Activated B cell treated with CpG ODN at 0.5 μM for 24 hours (primary cell): ENCODE measurements at places on chromosomes 3 and 15.

- no peak for DNase-seq
These were observed 47.0 kb upstream of the SELENOK start for GRCh38 chr3:53938645-53939044.

DNA sequence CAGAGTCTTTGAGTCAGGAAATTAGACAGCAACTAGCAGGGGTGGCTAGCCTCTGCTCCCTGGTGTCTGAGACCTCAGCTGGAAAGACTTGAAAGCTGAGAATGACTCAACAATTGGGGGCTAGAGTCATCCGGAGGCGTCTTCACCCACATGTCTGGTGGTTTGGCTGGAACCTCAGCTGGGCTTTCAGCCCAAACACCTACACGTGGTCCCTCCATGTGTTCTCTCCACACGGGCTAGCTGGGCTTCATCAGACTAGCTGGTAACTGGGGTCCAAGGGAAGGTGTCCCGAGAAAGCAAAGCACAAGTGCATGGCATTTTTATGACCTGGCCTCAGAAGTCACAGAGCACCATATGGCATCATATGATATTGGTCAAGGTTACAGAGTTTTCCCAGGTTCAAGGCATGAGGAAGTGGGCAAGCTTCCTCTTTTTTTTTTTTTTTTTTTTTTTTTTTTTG is 19.9 kb upstream of the ABHD2 start:
- DNase-seq, result no peak

DNA sequence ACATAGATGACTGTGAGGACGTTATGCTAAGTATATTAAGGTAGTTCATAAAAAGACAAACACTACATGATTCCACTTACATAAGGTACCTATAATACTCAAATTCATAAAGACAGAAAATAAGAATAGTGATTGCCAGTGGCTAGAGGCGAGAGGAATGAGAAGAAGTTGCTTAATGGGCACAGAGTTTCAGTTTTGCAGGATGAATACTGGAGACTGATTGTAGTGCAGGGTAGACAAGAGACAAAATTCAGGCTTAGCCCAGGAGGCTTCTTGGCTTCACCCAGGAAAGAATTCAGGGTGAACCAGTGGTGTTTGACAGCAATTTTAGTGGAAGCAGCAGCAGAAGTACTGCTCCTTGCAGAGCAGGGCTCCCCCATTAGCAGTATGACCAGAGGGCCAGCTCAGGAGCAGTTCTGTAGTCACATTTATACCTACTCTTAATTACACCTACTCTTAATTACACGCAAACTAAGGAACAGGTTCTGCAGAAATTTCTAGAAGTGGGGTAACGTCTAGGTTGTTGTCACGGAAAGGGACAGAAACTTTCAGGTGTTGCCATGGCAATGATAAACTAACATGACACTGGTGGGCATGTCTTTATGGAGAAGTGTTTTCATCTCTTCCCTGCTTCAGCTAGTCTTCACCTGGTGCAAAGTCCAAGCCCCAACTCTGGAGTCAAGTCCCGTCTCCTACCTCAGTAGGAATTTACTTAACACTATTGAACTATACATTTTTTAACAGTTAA is 55.2 kb downstream of the TBL1XR1 start:
- DNase-seq, result no peak

- DNase-seq, result no peak
These were observed 7.1 kb downstream of the SLC25A20 start for GRCh38 chr3:48891606-48892005.

DNA sequence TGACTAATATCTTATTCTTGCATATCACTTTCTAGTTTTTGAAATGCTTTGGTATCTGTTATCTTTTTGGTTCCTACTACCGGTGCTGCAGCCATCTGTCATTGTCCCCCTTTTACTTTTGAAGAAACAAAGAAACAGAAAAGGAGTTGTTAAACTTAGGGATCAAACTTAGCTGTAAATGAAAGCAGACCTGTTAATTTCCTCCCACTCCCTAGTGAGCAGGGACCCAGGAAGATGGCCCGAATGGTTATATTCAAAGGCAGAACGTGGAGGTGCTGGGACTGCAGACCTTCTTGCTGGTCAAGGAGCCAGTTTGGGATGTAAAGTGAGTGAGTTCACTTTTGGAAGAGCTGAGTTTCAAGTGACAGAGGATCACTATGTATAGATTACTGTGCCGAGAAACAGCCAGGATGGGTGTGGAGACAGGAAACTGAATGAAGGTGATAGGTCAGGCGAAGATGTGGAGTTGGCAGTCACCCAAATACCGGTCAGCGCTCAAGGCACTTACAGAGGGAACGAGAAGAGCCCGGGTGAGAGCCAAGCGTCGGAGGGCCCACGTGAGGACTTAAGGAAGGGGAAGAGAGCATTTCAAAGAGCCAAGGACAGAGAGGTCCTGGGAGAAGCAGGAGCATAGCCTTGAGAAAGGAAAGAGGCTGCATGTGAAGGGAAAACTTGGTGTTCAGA is 20.1 kb downstream of the KBTBD8 start:
- no peak for DNase-seq

GRCh38 chr3:134922101-134922500 is 127.0 kb downstream of the EPHB1 start:
- DNase-seq, result no peak

DNA sequence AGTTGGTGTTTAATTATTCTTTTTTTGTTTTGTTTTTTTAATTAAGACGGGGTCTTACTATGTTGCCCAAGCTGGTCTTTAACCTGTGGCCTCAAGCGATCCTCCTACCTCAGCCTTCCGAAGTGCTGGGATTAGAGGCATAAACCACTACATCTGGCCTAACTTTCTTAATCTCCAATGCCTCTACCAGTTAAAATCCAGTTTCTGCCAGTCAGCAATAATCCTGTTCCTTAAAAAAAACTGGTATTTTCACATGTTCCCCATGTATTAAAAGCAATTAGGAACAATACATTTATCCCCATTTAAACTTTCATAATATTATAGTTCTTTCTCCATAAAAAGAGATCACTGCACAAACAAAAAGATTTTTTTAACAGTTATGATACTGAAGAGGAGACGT is 21.2 kb downstream of the DCAF1 start:
- no peak for DNase-seq

DNA sequence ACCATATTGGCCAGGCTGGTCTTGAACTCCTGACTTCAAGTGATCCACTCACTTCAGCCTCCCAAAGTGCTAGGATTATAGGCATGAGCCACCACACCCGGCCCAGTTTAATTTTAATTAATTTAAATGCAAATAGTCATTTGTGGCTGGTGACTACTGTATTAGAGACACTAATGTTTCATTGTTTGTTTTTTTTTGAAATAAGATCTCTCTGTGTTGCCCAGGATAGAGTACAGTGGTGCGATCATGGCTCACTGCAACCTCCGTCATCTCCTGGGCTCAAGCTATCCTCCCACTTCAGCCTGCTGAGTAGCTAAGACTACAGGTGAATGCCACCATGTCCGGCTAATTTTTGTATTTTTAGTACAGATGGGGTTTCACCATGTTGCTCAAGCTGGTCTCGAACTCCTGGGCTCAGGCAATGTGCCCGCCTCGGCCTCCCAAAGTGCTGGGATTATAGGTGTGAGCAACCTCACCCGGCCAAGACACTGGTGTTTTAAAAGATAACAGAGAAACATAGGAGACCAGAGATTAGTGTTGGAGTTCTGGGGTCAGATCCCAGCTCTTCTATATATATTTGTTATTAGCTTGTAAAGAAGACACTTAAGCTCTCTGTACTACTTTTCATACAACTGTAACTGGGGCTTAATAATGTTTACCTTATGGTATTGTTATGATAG is 34.5 kb upstream of the RAB11A start:
- no peak for DNase-seq

- DNase-seq, result no peak
These were observed 14.4 kb upstream of the TPRG1 start for GRCh38 chr3:189157232-189158007.

- DNase-seq, result no peak
These were observed 19.0 kb downstream of the TBC1D2B start for GRCh38 chr15:78058401-78058935.

GRCh38 chr3:143171141-143171980 is 51.8 kb downstream of the CHST2 start:
- no peak for DNase-seq

DNA sequence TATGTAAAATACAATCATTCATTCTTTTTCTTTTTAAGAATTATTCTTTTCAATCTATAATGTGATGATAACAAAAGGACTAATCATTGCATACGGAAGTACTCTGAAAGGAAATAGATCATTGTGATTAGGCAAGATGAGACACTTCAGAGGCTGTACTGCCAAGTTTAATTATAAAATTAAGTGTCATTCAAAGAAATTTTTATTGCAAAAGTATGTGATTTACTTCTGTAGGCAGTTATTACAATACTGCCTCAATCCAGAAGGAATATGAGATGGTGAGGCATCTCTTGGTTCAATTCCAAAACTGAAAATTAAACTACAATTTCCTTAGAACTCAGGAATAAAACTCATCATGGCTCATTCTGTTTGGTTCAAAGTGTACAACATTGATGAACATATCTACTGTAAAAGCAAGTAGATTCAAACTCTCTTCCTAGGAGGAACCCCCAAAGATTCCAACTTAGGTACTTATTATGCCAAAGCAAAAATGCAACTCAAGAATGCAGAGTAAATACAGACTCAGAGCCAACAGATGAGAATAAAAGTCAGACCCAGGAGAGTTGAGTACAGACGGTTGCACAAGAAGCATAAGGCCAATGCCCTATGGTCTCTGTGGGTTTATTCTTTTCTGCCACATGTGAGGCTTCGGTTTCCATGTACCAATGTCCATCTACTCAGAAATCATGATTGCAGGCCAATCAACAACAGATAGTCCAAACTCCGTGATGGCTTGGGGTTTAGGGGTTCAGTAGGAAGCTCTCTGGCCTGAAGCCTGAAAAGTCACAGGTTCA is 118.5 kb upstream of the WNT5A start:
- DNase-seq, result no peak

- DNase-seq, result no peak
These were observed 52.2 kb downstream of the SEMA5B start for GRCh38 chr3:122975163-122975923.

DNA sequence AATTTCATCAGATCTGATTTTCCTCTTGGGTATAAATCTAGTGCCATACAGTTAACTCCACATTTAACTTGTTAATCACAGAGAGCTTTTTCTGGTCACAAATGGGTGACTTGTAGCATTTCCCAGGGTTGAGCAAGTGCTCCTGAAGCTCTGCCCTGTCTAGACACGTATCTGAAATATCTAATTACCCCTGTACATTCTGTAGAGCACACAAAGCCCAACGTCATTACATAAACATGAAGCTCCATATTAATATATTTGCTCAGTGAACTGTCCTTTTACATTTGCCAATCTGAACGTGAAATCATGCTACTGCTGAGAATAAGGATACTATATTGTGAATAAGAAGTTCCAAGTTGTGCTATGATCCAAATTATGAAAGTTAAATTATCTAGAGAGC is 49.0 kb downstream of the THBS1 start:
- no peak for DNase-seq

- DNase-seq, result no peak
These were observed 102.7 kb upstream of the CHD2 start for GRCh38 chr15:92797168-92798052.

DNA sequence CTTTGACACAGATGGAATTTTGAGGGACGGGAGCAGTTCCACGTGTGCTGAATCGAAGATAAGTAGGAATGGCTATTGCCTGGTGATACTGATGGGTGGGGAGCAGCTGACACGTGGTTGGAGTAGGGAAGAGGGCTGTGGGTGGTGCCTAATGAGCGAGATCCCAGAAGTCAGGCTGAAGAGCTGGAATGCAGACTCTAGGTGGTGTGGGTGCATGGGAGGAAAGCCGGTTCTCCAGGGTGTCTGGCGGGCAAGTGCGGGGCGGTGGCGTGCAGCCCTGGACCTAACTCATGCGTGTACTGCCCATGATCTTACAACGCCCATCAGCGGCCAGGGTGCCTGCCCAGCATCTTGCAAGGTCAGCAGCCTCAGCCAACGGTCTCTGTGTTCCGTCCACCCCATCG is 63.1 kb downstream of the ARNT2 start:
- DNase-seq, result no peak

- DNase-seq, result no peak
These were observed 64.9 kb downstream of the GHSR start for GRCh38 chr3:172383306-172383796.

DNA sequence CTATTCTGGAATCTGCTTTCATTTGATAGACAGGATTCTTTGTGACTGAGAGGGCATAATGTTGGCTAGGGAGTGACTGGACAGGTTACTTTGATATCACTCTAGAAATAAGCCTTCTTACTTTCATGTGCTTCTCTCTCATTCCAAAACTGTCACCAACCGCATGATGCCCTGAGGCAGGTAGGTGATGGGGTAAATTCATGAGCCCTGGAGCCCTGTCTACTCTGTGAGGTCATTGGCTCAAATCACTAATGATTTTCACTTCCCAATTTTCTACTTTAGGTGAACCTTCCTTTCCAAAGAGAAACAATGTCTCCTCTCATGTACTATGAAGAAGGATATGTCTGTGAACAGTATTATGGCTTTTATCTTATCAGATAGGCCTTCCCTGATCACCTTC is 596.7 kb downstream of the TUSC7 start:
- no peak for DNase-seq

DNA sequence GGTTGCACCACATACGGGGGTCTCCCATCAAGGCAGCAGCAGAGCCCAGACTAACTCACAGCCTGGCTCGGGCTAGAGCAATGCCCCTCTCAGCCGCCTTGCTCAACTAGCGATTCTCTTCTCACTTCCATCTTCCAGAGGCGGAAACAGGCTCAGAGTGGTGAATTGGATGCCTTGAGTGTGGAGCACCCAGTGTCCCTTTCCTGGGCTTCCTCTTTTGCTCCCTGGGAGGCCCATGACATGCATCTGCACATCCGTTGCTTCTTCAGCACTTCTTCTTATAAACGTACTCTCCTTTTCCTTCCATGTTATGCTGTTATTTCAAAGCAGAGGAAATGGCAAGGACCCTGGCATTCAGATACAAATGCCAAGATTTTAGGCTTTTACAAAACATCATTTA is 2.1 kb upstream of the IQSEC1 start:
- no peak for DNase-seq

- DNase-seq, result no peak
These were observed 105.2 kb downstream of the RPLP1 start for GRCh38 chr15:69557707-69558409.

DNA sequence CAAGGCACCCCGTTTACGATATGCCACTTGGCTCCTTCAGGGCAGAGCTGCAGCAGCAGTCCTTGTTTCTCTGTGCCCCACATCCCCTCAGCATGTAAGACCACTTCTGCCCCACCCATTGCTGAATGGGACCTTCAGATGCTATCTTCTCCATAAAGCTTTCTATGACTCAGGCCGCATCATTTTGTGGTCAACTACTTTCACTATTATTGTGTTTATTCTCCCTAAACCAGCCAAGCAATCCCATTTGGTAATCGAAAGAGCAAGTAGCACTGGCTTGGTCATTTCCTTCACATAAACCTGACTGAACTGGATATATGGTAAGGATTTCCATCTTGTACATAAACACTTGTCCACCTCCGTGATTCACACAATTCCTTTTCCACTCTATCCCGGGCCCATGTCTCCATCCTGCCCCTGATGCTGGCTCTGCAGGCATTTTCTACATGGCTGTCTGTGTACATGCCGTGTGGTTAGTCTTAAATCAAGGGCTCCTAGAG is 25.7 kb downstream of the LIPC start:
- no peak for DNase-seq
